Right atrium auricular region (tissue), 2 donors: ENCODE measurements at places on chromosomes 7 and 10.

DNA sequence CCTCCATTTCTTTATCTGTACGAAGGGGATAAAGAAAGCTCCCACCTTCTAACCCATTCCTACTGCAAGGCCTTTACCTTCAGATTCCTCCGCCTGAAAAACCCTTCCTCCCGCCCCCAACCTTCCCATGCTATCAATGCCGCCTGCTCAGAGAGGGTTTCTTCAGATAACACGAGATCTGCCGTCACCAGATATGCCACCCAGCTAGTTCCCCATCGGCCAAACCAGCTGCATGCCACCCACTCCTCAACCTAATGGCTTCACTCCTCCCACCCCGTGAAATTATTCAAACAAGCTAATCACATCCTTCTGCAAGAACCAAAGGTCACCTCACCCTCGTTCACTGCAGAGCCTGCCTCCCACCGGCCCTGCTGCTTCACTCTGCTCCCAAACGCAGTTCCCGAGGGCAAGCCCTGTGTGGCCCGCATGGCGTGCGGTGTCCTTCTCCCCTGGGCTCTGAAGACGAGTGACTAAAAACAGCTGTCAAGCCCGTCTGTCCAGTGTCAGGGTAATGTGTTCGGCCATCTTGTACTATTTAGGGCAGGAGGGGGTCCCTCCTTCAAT is 46.8 kb upstream of the TMEM213 start:
- no peak for DNase-seq

DNA sequence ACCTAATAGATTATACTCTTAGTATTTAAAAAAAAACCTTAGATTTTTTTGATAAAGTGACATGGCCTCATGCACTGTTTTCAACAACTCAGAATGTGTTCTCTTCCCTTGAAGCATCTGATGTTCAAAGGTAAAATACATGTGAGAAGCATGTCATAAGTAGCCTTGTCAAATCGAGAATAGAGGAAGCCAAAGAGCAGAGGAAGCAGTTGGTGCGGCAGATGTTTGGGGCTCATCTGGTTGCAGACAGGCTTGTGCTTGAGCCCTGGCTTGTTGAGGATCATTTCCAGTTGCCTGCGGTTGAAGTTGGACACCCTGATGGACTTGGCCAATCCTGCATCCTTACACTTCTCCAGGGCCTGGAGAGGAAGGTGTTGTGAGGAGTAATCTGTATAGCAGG is 59.2 kb downstream of the AKR1E2 start:
- DNase-seq: no peak

DNA sequence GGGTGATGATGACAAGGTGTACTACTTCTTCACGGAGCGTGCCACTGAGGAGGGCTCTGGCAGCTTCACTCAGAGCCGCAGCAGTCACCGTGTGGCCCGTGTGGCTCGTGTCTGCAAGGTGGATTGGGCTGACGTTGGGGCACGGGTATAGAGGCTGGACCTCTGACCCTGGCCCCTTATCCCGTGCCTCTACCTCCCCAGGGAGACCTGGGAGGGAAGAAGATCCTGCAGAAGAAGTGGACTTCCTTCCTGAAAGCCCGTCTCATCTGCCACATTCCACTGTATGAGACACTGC is 8.4 kb downstream of the MRPL43 start:
- DNase-seq: no peak

DNA sequence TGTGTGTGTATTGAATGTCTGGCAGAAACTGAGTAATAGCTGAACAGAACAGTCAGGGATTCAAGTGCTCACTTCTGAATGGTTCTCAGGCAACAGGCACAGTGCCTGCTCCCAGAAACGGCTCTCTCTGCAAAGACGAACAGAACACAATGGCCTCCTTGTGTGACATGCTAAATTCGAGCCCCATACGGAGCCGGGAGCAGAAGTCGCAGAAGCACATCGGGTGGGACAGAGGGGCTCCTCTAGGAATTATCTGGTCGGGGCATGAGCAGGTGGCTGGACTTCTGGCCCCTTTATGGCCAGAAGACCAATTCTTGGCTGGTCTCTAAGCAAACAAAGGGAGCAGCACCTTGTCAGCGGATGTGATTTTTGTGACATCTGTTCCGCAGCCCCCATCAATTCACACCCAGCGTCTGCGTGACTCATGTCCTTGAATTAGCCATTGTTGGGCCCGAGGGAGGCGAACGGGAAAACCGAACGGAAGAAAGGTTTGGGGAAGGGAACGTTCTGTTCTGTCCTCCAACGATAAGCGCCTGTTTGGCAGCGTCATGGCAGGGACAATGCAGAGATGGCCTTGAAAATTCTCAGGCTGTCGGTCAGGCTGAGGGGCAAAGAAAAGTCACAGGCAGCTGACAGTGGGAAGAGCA is 47.3 kb upstream of the NPTX2 start:
- DNase-seq: no peak

DNA sequence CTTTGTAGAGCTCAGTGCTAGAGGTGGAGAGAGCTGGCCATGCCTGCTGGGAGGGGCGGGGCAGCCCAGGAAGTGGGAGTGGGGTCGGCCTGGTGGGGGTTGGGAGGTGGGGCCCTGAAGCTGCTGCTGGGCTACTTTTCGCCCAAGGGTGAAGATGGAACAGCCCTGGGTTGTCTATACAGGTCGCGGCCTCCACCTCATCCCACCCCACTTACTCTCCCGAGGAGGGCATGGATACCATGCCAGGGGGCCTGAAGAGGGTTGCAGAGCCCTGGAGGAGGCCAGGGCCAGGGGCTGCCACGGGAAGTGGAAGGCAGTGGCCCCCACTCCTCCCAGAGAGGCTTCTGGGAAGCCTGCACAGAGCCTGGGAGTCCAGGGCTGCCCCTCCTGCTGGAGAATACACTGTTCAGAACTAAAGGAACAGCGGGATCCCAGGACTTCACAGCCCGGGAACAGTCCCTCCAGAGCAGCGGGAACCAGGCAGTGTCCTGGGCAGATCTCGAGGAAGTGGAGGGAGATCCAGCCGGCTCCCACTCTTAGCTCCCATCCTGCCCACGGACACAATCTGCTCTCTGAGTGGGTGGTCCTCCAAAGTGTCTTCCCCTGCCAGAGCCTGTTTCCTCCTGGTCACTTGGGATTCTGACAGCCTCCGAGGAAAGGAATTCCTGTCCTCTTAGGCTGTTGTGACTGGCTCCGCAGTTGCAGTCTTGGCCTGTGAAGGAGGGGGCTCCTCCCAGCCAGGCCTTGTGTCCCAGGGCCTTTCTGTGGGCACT is 23.5 kb downstream of the MAT1A start:
- no peak for DNase-seq

DNA sequence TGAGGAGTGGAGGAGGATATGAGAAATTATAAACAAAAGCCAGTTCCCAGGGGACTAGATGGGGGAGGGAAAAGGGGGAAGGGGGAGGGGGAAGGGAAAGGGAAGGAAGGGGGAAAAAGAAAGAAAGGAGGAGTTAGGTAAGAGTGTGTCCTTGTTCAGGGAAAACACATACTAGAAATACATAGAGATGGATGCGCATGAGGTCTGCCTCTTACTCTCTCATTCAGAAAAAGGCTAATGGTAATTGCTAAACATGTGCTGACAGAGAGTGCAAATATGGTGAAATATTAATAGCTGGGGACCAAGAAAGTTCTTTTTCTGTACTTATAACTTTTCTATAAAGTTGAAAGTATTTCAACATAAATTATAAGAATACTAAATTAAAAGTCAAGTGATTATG is 64.5 kb downstream of the ZFAND4 start:
- no peak for DNase-seq

DNA sequence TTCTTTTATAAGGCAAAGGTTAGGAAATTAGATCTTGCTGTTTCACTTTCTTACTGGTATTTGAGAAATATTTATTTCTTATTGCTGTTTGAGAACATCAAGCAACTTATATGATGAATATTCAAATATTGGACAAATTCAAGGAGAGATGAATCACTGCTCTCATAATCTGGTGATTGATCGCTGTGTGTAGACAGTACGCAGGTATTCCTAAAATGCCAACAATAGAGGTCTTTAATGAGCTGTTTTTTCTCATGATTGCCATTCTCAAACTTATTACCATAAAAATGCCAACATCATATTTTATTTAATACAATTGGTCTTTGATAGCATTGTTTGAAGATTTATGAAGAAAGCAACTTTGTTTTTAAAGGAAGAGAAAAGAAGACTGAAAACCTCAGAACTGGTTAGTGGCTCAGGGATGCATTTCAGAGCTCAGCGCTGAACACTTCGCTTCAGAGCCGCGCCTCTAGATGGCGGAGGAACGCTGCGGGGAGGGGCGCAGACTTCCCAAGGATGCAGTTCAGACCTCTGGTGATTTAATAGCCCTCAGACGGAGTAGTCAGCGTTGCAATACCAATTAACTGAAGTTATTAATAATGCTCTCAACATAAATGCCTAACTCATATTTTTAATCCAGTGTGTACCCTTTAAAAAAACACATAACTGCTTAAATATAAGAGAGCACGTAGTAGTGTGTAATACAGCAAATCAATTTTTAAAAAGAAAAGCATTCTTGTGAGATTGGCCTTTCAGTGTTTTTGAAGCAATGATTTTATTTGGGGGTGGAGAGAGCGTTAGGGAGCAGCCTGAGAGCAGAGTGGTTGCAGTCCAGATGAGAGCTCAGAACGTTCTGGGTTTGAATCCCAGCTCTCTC is 38.5 kb upstream of the STEAP4 start:
- DNase-seq: no peak
